Natural killer cell treated with Interleukin-12 subunit alpha and Interleukin-12 subunit beta and Interleukin-15 and Interleukin-18, amount 100 ng/mL, for 72 hours (primary cell): ENCODE measurements at places on chromosomes 3 and 15.
A peak's percentile ranks its signal among the peaks of the same experiment; 100 is the strongest.

GRCh38 chr3:101868534-101869464, 19.5 kb downstream of the NFKBIZ start:
- DNase-seq: no peak
- no peak overlapping the region for H3K4me3 ChIP-seq
- H3K36me3 ChIP-seq: no peaks in the 10 kb centered on the region
- no peaks in the 10 kb centered on the region for H3K27me3 ChIP-seq

GRCh38 chr15:66229790-66230465, 23.6 kb downstream of the MEGF11 start:
- H3K4me1 ChIP-seq: no peaks in the 10 kb centered on the region
- H3K27me3 ChIP-seq: peaks cover 12% of the 10 kb centered on the region
- no peak overlapping the region for H3K27ac ChIP-seq

DNA sequence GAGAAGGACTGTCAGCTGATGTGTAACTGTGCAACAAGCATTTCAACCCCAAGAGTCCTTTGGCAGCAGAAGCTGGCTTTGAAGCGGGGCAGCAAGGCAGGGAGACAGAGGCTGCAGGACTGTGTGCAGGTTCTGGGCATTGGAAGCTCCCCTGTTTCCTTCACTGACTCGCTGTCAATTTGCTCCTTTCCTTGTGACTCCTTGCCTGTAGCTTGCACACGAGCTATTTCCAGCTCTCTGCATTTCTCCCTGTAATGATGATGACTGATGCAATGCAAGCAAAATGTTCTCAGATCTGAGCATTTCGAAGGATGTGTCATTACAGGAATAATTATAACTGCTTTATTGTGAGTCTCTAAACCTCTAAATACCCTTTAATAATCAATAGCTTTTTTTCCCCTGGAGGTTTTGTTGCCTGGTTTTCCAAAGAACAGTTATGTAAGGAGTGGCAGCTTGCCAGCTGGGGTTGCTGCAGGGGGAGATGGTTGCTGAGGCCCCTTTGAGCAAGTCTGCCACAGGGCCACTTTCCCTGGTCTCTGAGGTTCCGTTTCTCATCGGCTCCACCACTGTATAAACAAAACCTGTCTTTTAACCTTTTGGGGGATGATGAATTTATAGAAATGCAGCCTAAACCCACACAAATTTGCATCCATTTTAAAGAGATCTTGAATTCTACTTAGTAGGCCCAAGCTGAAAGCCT, 2.8 kb downstream of the APOD start:
- no peak overlapping the region for H3K4me3 ChIP-seq
- no peak overlapping the region for H3K27ac ChIP-seq
- no peak for DNase-seq

DNA sequence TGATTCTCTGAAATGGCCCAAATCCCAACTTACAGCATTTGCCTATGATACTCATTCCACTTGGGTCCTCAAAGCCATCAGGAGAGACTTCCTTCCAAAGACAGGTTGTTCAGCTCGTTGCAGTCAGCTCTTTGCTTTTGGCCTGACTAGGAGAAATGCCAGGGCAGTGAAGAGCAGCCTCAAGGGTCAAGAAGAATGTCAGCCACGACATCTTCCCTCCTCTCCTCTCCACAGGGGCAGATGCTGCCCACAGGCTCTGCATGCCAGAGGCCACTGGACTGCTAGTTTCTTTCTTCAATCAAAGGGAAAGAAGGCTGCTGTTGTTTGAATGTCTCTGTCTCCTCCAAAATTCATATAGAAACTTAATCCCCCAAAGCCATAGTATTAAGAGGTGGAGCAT, 201.7 kb upstream of the PFN2 start:
- H3K27ac ChIP-seq: no peak overlapping the region
- no peaks in the 10 kb centered on the region for H3K4me1 ChIP-seq
- peaks cover 23% of the 10 kb centered on the region for H3K27me3 ChIP-seq
- H3K4me3 ChIP-seq: no peak overlapping the region
- DNase-seq: no peak
- H3K36me3 ChIP-seq: no peaks in the 10 kb centered on the region

DNA sequence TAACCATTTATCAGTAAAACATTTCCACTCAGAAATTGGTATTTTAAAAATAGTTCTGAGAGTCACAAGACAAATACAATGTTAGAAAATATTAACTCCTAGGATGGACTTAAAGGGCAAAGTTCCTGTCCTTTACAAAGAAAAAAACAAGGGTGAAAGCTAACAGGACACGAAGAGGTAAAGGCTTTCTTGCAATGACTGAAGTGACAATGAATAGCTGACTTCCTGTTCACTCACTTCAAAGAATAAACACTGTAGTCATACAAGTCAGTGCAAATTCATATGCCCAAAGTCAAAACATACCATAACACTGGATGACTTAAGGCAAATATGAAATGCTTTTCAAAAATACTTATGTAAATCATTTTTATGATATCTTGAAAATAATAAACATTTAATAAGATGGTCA, 1389.8 kb upstream of the ALCAM start:
- no peak overlapping the region for H3K4me3 ChIP-seq
- no peak overlapping the region for H3K27ac ChIP-seq
- DNase-seq: no peak
- H3K27me3 ChIP-seq: no peaks in the 10 kb centered on the region

GRCh38 chr3:72690629-72691028, 157.6 kb downstream of the SHQ1 start:
- H3K4me3 ChIP-seq: no peak overlapping the region
- H3K36me3 ChIP-seq: no peaks in the 10 kb centered on the region
- no peaks in the 10 kb centered on the region for H3K4me1 ChIP-seq

DNA sequence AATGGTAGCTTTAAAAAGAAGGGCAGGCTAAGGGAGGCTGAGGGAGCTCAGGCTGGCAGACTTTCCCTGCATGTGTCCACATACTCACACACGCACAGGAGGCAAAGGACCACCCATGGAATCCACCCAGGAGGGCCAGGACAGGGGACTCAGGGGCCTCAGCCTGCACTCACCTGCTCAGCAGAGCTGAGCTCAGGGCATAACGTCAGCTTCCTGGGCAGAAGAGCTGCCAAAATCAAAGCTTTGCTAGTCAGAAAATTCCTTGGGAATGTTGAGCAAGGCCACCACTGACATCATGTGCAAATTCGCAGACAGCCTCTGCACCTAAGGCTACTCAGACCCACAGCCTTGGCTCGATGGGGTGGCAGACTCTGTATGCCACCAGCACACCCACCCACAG, 16.4 kb upstream of the ALAS1 start:
- no peaks in the 10 kb centered on the region for H3K36me3 ChIP-seq
- peak overlapping the region; percentile 20 for H3K27ac ChIP-seq
- no peak for DNase-seq

- no peaks in the 10 kb centered on the region for H3K27me3 ChIP-seq
- H3K4me1 ChIP-seq: no peaks in the 10 kb centered on the region
- no peak for DNase-seq
- no peak overlapping the region for H3K4me3 ChIP-seq
- no peak overlapping the region for H3K27ac ChIP-seq
- peaks cover 15% of the 10 kb centered on the region for H3K36me3 ChIP-seq
Observed at GRCh38 chr3:116453666-116454346, 8.5 kb upstream of the LSAMP start.

DNA sequence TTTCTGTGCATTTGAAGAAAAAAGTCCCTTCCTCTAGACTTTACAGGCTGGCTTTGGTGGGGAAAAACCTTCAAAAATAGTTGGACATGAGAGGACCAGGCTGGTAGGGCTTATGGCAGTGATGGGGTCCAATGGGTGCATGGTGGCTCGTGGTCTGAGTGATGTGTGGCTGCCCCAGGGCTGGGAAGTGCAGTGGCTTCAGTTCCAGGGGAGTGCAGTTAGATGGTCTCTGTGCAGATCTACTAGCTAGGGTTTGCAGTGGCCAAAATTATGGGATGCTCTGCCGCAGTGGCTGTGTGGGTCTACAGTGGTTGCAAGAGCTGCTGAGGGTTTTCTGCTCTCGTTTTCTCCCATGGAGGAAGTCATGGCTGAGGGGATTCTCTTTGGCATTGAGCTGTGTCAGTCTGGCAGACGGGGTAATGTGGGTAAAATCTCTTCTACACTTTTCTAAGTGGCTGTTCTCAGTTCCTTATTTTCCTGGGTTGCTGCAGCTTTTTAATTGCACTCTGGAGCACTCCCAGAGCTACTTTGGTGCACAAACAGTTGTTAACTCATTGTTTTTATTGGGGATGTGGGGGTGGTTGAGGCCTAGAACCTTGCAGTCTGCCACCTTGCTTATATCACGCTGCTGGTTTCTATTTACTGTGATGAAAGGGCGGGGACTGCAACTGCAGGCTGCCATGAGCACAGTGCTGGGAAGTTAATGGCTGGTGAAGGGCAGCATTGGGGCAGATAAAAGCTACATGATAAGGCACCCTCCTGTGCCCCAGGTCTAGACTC, 1324.6 kb downstream of the NSUN3 start:
- no peak overlapping the region for H3K27ac ChIP-seq
- H3K27me3 ChIP-seq: no peaks in the 10 kb centered on the region
- H3K4me1 ChIP-seq: no peaks in the 10 kb centered on the region
- DNase-seq: no peak
